ENCODE measurements at places on chromosomes 1 and 21.
A peak's percentile ranks its signal among the peaks of the same experiment; 100 is the strongest.

- DNase-seq = no peak
These were observed 37.2 kb downstream of the EGLN1 start for GRCh38 chr1:231384696-231385415.

DNA sequence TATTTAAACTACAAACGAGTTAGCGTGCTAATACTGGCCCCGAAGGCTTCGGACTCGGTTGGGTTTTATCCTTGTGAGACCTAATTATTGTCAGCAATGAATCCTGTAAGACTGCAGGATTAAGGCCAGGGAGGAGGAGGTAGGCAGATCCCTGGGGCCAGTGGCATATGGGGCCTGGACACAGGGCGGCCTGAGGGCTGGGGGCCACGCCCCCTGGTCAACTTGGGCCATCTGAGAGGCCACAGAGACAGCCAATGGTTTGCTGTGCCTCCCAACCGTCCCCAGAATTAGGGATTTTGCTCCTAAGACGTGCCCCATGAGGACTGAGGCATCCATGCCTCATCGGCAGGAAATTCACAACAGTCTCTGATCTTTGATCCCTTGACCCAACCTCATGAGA, 31.1 kb upstream of the DISP3 start:
- no peak for DNase-seq

DNA sequence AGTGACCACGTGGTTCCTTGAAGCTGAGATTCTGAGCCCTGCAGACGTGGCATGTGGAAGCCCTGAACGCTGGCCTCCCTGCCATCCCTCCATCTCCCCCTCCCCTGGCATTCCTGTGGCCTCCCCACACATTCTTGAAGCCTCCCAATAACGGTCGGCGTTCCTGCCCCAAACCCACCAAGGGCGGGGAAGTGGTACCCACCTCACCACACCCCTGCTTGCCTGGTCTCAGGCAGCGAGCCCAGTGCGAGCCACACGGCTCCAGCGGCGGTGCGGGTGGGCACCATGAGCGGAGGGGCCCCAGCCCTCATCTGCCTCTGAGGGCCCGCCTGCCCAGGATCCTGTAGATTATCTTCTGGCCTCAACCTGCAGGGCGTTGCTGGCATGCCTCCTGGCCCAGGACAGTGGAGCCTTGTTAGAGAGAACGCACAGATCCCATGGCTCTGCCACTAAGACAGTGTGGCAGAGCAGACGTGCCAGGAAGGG, 20.6 kb upstream of the PRELP start:
- no peak for DNase-seq

DNA sequence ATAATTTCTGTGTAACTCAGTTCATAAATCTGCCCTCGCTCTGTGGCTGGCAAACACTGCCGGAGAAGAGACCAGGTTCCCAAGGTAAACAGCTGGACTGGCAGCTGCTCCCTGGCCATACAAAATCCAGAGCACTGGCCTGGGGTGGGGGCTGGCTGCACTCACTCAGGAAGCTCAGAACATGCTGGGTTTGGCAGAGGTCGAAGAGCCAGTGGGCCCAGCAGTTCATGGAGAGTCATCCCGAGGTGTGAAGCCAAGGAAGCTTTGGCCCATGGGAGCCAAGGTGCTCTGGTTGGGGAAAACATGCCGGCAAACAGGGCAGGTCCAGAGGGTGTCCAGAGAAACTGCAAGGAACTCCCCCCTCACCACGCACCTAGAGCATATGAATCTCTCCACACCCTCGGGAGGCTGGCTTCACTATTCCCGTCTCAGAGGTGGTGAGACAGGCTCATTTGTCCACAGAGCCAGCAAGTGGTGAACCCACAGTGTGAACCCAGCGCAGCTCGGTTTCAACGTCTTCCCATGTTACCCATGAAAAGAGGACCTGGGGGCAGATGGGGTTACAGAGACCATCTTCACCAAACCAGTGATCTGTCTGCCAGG, 102.4 kb downstream of the DMRTB1 start:
- DNase-seq = no peak

DNA sequence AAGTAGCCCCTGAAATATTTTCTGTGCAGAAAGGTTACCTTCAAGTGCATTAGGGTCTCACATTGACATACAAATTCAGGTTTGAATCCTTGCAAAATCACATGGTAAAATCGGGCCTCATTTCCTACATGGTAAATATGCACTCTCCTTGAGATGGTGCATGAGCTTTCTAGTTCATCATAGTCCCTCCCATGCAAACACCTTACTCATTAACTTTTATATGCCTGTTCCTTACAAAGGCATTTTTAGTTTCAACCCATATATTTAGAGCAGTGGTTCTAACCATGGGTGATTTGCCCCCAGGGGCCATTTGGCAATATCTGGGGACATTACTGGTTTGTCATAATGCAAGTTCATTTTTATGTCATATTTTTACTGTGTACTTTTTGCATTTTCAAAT, 37.2 kb downstream of the PBX1 start:
- no peak for DNase-seq

- DNase-seq = no peak
These were observed 1446.8 kb downstream of the MRPL39 start for GRCh38 chr21:24160528-24160927.

- no peak for DNase-seq
These were observed 29.3 kb upstream of the DDAH1 start for GRCh38 chr1:85494074-85494903.

GRCh38 chr1:154445040-154445472, 39.9 kb downstream of the IL6R start:
- DNase-seq = no peak

- DNase-seq = peak; percentile 20
These were observed 96.5 kb downstream of the KCNN3 start for GRCh38 chr1:154773551-154773950.

GRCh38 chr1:71081697-71082080, 854 bp upstream of the ZRANB2 start:
- DNase-seq = no peak

DNA sequence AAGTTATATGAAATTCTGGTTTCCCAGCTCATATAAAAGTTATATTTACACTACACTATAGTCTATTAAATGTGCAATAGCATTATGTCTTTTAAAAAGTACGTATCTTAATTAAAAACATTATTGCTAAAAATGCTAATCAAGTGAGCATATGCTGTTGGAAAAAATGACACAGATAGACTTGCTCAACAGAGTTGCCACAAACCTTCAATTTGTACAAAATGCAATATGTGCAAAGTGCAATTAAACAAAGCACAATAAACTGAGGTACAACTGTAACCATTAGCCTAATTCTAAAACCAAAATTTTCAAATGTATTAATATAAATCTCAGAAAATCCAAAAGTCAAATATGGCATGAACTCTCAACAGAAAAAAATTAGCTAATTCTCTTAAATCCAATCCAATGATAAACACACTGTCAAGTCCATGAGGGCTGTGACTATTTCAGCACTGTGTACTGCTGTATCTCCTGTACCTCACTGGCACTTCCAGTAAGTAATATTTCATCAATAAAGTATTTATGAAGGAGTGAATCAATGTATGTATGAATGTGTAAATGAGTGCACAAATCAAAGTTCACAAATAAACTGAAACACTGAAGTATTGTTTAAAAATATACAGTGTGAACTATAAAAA, 116.3 kb downstream of the AKT3 start:
- no peak for DNase-seq

Data from NCI-H187 treated with DMSO at 0.1 percent for 48 hours (cell line).